ENCODE measurements at places on chromosomes 7 and 10.

DNA sequence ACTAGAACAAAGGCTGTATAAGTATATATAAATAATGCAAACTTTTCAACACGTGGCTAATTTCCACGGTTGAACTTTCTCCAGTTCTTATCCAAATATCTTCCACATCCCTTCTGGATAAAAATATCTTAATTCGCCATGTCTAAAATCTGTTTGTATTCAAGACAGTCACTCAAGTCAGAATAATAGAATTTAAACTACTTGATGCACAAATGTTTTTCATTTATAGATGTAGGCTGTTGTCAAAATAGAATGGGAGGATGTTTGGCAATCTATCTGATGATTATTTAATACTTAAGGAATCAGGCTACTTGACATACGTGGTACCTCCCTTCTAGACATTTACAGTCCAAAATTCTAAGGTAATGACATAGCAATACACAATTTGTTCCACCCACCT lies 204.3 kb downstream of the TWIST1 start:
- no peak overlapping the region for H3K27ac ChIP-seq
- H3K27me3 ChIP-seq = no peaks in the 10 kb centered on the region
- no peak overlapping the region for H3K4me3 ChIP-seq
- no peak for DNase-seq
- no peaks in the 10 kb centered on the region for H3K36me3 ChIP-seq

GRCh38 chr7:107744345-107744750 lies 406 bp downstream of the CBLL1 start:
- H3K36me3 ChIP-seq = peaks cover 13% of the 10 kb centered on the region
- DNase-seq = no peak
- peaks cover 19% of the 10 kb centered on the region for H3K4me1 ChIP-seq
- H3K27ac ChIP-seq = peak overlapping the region; percentile 96

- no peak overlapping the region for H3K27ac ChIP-seq
- no peaks in the 10 kb centered on the region for H3K4me1 ChIP-seq
- DNase-seq = peak; percentile 12
- no peaks in the 10 kb centered on the region for H3K36me3 ChIP-seq
These were observed 67.3 kb downstream of the GLCCI1 start for GRCh38 chr7:8035647-8036518.

- H3K4me3 ChIP-seq = no peak overlapping the region
- no peaks in the 10 kb centered on the region for H3K4me1 ChIP-seq
- no peak overlapping the region for H3K27ac ChIP-seq
- no peaks in the 10 kb centered on the region for H3K36me3 ChIP-seq
- DNase-seq = no peak
These were observed 10.0 kb downstream of the RGR start for GRCh38 chr10:84254552-84255478.

- no peaks in the 10 kb centered on the region for H3K27me3 ChIP-seq
- no peak for DNase-seq
- H3K4me1 ChIP-seq = no peaks in the 10 kb centered on the region
- no peaks in the 10 kb centered on the region for H3K36me3 ChIP-seq
These were observed 325.5 kb downstream of the GRID1 start for GRCh38 chr10:86041116-86041515.

DNA sequence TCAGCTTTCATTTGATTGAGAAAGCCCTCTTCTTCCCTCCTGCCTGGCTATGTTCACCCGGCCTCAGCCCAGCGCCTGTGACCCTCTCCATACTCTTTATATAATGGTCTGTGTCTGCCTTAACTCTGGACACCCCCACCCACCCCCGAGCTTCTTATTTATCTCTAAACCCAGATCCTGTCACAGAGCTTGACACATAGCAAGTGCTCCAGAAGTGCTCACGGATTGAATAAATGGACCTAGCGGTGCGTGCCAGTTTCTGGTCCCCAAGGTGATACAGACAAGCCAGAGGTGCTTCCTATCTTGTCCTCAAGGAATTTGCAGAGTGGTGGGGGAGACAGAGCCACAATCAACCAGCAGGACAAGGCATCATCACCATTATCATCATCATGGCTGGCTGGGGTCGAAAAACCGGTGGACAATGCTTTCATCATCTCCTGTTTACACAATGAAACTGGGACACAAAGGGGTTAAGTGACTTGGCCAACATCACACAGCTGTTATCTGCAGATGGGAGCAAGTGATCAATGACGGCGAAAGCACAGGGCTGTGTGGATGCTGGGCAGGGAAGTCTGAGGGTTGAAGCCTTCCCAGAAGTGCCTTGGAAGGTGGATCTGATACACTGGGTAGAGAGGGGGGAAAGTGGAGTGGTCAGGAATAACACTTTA lies 2.2 kb upstream of the LOXL4 start:
- no peak overlapping the region for H3K4me3 ChIP-seq
- peak overlapping the region; percentile 68 for H3K27ac ChIP-seq
- no peak for DNase-seq

- H3K36me3 ChIP-seq = peaks cover 5% of the 10 kb centered on the region
- peak overlapping the region; percentile 100 for H3K27ac ChIP-seq
- no peaks in the 10 kb centered on the region for H3K27me3 ChIP-seq
- peaks cover 100% of the 10 kb centered on the region for H3K4me1 ChIP-seq
- H3K4me3 ChIP-seq = peak overlapping the region; percentile 36
- no peak for DNase-seq
These were observed 188.5 kb upstream of the KLF14 start for GRCh38 chr7:130922206-130923112.

DNA sequence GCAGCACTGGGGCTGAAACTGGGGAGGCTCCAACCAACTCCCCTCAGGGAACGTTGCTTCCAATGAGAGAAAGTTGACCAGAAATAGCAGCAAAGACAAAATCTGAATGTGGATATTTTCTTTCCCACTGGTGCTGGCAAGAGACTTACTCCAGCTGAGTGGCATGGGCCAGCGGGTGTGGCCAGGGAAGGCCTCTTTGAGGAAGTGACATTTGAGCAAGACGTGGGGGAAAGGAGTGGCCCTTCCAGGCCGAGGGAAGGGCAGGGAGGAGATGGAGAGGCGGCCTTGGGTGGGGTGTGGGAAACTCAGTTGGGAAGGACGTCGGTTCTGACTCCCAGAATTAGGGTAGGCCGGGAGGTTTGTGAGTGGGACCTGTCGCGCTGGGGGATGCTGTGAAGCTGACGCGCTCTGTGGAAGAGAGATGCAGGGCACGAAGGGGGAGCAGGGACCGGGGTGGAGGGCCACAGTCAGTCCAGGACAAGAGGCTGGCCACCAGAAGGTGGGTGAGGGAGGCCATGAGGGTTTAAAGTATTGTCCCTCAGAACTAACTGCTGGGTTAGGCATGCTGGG lies 96.7 kb upstream of the IKZF1 start:
- no peak overlapping the region for H3K4me3 ChIP-seq
- no peaks in the 10 kb centered on the region for H3K36me3 ChIP-seq
- no peak for DNase-seq
- no peaks in the 10 kb centered on the region for H3K4me1 ChIP-seq

- no peaks in the 10 kb centered on the region for H3K27me3 ChIP-seq
- no peak for DNase-seq
- no peak overlapping the region for H3K27ac ChIP-seq
- no peak overlapping the region for H3K4me3 ChIP-seq
- no peaks in the 10 kb centered on the region for H3K4me1 ChIP-seq
These were observed 520.7 kb downstream of the SORCS3 start for GRCh38 chr10:105161767-105162166.

GRCh38 chr7:151218170-151218569 lies 7.9 kb upstream of the H2BK1 start:
- H3K36me3 ChIP-seq = peaks cover 48% of the 10 kb centered on the region
- no peak overlapping the region for H3K27ac ChIP-seq
- H3K27me3 ChIP-seq = no peaks in the 10 kb centered on the region
- H3K4me1 ChIP-seq = no peaks in the 10 kb centered on the region

DNA sequence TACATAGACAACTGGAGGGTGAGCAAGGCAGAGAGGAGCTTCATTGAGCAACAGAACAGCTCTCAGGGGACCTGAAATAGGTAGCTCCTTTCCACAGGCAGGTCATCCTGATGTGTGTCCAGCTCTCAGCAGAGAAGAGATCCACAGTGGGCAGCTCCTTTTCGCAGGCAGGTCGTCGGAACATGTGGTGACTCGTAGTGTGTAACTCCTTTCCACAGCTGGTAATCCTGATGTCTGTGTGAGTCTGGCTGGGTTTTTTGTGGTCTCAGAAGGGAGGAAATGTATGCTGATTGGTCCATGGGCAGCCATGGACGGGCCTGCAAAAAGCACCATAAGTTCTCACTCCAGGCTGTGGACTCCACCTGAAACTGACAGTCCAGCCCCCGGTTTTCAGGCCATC lies 24.4 kb upstream of the TES start:
- DNase-seq = no peak
- no peak overlapping the region for H3K27ac ChIP-seq
- no peak overlapping the region for H3K4me3 ChIP-seq
- no peaks in the 10 kb centered on the region for H3K36me3 ChIP-seq

- no peak overlapping the region for H3K4me3 ChIP-seq
- no peak overlapping the region for H3K27ac ChIP-seq
- no peaks in the 10 kb centered on the region for H3K36me3 ChIP-seq
- H3K27me3 ChIP-seq = no peaks in the 10 kb centered on the region
These were observed 61.7 kb downstream of the PWWP2B start for GRCh38 chr10:132458586-132459300.

DNA sequence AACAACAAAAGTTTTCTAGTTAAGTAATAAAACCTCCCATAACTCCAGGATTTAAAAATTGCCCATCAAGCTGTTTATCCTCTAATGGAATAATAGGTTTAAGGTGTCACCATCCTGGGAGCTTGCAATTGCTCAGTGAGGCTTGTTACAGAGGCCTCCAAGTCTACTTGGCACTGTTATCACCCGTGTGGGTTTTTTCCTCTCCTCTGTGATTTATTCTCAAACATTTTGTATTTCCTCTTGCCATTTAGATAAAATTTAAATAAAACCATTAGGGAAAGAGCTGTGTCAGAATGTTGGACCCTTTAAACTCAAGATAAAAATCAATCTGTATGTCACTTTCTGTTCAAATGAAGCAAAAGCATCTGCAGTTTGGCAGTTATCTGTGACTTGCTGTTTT lies 202.6 kb downstream of the GALNT17 start:
- DNase-seq = no peak
- H3K27ac ChIP-seq = no peak overlapping the region
- no peaks in the 10 kb centered on the region for H3K4me1 ChIP-seq
- H3K4me3 ChIP-seq = no peak overlapping the region
- H3K27me3 ChIP-seq = no peaks in the 10 kb centered on the region

- no peaks in the 10 kb centered on the region for H3K4me1 ChIP-seq
- H3K27me3 ChIP-seq = no peaks in the 10 kb centered on the region
- H3K27ac ChIP-seq = no peak overlapping the region
- no peak for DNase-seq
- H3K36me3 ChIP-seq = no peaks in the 10 kb centered on the region
These were observed 1158.5 kb upstream of the C7orf33 start for GRCh38 chr7:147432079-147432478.

- no peak for DNase-seq
- no peak overlapping the region for H3K4me3 ChIP-seq
- H3K4me1 ChIP-seq = peaks cover 48% of the 10 kb centered on the region
- no peaks in the 10 kb centered on the region for H3K27me3 ChIP-seq
- peaks cover 33% of the 10 kb centered on the region for H3K36me3 ChIP-seq
These were observed 250.7 kb downstream of the TNS3 start for GRCh38 chr7:47331179-47331565.

DNA sequence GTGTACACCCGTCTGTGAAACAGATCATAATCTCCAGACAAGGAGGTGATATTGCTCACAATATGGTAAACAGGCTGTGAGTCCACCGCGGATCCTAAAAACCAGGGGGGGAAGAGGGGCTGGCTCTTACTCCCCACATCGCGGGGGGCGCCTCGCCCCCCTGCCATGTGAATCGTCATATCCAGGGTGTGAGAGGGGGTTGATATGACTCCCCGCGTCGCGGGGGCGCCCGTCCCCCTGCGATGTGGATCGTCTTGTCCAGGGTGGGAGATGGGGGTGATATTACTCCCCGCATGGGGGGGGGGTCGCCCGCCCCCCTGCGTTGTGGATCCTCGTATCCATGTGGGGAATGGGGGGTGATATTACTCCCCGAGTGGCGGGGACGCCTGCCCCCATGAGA lies 30.9 kb downstream of the OCM2 start:
- no peak for DNase-seq
- no peak overlapping the region for H3K27ac ChIP-seq
- H3K36me3 ChIP-seq = no peaks in the 10 kb centered on the region
- no peak overlapping the region for H3K4me3 ChIP-seq
- H3K4me1 ChIP-seq = no peaks in the 10 kb centered on the region

DNA sequence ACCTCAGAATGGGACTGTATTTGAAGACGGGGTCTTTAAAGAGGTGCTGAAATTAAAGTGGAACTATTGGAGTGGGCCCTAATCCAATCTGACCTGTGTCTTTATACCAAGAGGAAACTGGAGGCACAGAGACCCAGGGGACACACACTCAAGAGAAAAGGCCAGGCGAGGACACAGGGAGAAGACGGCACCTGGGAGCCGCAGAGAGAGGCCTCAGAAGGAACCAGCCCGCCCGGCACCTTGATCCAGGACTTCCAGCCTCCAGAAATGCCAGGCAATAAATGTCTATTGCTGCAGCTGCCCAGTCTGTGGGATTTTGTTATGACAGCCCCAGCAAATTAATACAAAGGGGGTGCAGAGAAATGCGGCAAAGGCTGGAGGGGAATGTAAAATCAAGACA lies 10.5 kb downstream of the CARD11 start:
- no peak for DNase-seq
- H3K36me3 ChIP-seq = no peaks in the 10 kb centered on the region
- no peaks in the 10 kb centered on the region for H3K27me3 ChIP-seq
- H3K4me1 ChIP-seq = no peaks in the 10 kb centered on the region
- no peak overlapping the region for H3K4me3 ChIP-seq

- peak overlapping the region; percentile 83 for H3K4me3 ChIP-seq
- peak; percentile 50 for DNase-seq
- H3K36me3 ChIP-seq = no peaks in the 10 kb centered on the region
- peaks cover 20% of the 10 kb centered on the region for H3K4me1 ChIP-seq
- peak overlapping the region; percentile 89 for H3K27ac ChIP-seq
These were observed 1.6 kb downstream of the HOXA3 start for GRCh38 chr7:27150568-27151340.

DNA sequence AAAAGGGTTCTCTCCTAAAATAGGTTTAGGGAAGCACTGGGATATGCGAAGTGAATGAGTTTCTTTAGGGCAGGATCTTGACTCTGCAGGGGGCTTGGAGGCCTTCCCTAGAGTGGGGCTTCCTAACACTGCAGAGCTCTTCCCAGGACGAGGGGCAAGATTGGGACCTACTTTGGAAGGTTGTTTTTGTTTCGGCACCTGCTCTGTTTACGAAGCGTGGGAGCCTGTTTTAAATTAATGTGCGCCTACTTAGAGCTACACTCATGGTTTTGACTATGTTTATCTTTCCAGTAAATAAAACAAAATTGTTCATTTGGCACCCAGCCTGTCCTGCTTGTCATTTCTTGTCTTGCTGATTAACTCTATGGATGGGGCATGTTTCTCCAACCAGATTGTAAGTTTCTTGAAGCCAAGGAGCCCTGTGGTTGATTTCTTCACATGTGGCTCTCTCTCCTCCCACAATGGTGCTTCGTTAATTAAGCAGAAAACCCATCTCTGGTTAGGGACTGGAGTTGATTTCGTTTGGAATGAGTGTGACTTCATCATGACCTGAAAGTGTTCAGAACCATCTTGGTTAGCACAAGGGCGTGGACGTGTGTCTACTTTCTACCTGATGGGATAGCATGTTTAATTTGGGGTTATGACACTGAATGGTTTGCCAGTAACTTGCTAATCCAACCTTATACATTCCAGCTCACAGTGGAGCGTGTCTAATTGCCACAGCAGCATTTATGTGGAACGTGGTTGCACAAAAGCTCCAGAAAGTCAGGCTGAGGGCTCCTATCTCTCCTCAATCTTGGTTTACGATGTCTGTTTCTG lies 98.1 kb downstream of the TCF7L2 start:
- peaks cover 88% of the 10 kb centered on the region for H3K4me1 ChIP-seq
- H3K36me3 ChIP-seq = no peaks in the 10 kb centered on the region
- DNase-seq = no peak
- no peaks in the 10 kb centered on the region for H3K27me3 ChIP-seq
- peak overlapping the region; percentile 77 for H3K27ac ChIP-seq

- H3K27ac ChIP-seq = no peak overlapping the region
- no peaks in the 10 kb centered on the region for H3K36me3 ChIP-seq
- H3K4me3 ChIP-seq = no peak overlapping the region
These were observed 41.1 kb downstream of the RASGEF1A start for GRCh38 chr10:43225787-43226153.

Measured in Panc1 (cell line).